ENCODE measurements at places on chromosomes 2 and 18. TPM values are rescaled to one million over a fixed set of nuclear protein-coding genes. Genes with fewer than 3 reads are reported as not detected.

The CAD gene
- 46.6 TPM for total RNA-seq

The ITGA4 gene
- 22.4 TPM for total RNA-seq

The IL18RAP gene
- not detected for total RNA-seq

The GCKR gene
- total RNA-seq, result 6.7 TPM

The SKOR2 gene
- not detected for total RNA-seq

The DSG2 gene
- under 0.01 TPM for total RNA-seq

The SYT4 gene
- not detected for total RNA-seq

The G6PC2 gene
- not detected for total RNA-seq

The GALNT5 gene
- 6.4 TPM for total RNA-seq

The CYP20A1 gene
- total RNA-seq, result 34.5 TPM

The ELOA2 gene
- not detected for total RNA-seq

The GTF2A1L gene
- total RNA-seq, result not detected

The SLC5A6 gene
- 27.9 TPM for total RNA-seq

The FBXO48 gene
- 0.28 TPM for total RNA-seq

The FTCDNL1 gene
- total RNA-seq, result 1.4 TPM

The MDH1B gene
- total RNA-seq, result 0.28 TPM

The TUBA4B gene
- not detected for total RNA-seq

The SCG2 gene
- total RNA-seq, result 0.38 TPM

The GALNT1 gene
- total RNA-seq, result 160 TPM

The MAPK4 gene
- not detected for total RNA-seq

The TGFBRAP1 gene
- 23.8 TPM for total RNA-seq

The MAT2A gene
- total RNA-seq, result 66.2 TPM

The SFT2D3 gene
- total RNA-seq, result 2.9 TPM

The GPR155 gene
- 1.3 TPM for total RNA-seq

The C2orf66 gene
- total RNA-seq, result 0.09 TPM

The DYTN gene
- not detected for total RNA-seq

The NDC80 gene
- total RNA-seq, result 9.8 TPM

The RGPD5 gene
- total RNA-seq, result 32.8 TPM

The ALPP gene
- not detected for total RNA-seq

The CYP27C1 gene
- under 0.01 TPM for total RNA-seq

The RAB31 gene
- 24.9 TPM for total RNA-seq

The UPP2 gene
- not detected for total RNA-seq

The KATNAL2 gene
- total RNA-seq, result 0.38 TPM

The LIMS3 gene
- total RNA-seq, result 28.2 TPM
